ENCODE measurements at places on chromosomes 3 and 15. TPM values are rescaled to one million over a fixed set of nuclear protein-coding genes. Genes with fewer than 3 reads are reported as not detected.

The AQP9 gene
- total RNA-seq = not detected

The MOBP gene
- not detected for total RNA-seq

GRCh38 chr3:160141485-160142185, 83.6 kb upstream of the C3orf80 start:
- peak; percentile 51 for DNase-seq

GRCh38 chr3:2096216-2096615, 2.5 kb upstream of the CNTN4 start:
- DNase-seq = no peak

DNA sequence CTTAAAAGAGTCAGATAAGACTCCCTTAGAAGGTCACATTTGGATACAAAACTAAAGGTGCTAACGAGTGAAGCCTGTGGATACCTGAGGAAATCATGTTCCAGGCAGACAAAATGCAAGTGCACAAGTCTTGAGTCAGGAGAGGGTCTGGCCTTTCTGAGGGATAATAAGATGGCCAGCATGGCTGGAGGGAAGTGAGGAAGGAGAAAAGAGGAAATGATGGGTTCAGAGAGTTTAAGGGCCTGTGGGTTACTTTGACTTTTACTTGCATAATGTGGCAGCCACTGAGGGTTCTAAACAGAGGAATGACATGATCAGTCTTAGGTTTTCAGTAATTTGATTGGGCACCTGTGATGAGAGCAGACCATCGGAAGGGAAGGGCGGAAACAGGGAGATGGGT, 3.5 kb upstream of the ROPN1B start:
- no peak for DNase-seq

GRCh38 chr15:70767667-70768066, 4.3 kb upstream of the UACA start:
- DNase-seq = no peak

GRCh38 chr3:129205109-129205832, 21.6 kb upstream of the CNBP start:
- no peak for DNase-seq

DNA sequence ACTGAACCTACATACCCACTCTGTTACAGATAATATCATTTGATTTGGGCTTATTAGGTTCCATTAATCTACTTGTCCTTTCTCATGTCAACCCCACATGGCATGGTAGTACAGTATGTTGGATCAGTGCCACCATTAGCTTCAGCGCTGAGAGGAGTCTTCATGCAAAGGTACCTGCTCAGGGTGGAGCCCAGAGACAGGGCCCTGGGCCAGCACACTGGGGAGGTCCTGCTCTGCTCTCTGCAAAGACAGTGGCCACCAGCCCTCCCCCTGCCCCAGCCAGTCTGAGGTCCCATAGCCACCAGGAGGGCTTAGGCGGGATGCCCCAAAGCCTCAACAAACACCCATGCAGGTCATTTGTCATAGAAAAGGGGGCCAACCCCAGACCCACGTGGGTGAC, 71.0 kb downstream of the ATP10A start:
- no peak for DNase-seq

GRCh38 chr3:40397129-40397528, 10.1 kb downstream of the ENTPD3 start:
- no peak for DNase-seq

GRCh38 chr3:50656417-50657195, 18.1 kb upstream of the DOCK3 start:
- no peak for DNase-seq

GRCh38 chr3:127674101-127674721, 1.5 kb downstream of the ABTB1 start:
- no peak for DNase-seq

DNA sequence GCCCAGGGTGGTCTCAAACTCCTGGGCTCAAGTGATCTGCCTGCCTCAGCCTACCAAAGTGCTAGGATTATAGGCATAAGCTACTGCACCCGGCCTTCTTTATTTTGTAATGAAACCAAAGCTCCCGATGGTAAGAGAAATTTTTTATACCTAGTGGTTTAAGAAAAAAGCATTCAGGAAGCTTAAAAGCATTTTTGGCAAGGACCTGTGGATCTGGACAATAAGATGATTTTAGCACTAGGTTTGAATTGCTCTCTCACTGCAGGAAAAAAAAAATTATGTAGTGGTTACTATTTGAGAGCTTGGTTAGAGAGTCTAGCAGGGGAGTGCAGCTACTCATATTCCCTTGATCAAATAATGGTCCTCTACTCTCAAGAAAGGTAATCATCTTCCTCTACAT, 64.9 kb upstream of the PIK3R4 start:
- no peak for DNase-seq

DNA sequence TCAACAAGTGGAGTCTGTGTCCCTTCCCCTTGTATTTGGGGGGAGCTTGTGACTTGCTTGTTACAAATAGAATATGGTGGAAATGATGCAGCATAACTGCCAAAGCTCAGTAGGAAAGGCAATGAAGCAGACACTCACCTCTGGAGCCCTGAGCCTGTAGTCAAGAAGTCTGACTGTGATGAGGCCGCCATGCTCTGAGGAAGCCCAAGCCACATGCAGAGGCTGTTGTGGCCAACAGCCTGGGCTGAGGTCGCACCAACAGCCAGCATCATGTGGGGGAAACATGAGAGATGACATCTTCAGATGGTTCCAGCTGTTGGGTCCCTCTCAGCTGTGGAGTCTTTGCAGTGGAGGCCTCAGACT, 161.4 kb downstream of the CHSY1 start:
- no peak for DNase-seq

- DNase-seq = no peak
Measured at GRCh38 chr3:116939091-116939490, 229.5 kb downstream of the TUSC7 start.

Measured in IMR-90 (cell line).